Subcutaneous adipose tissue (tissue), 4 donors: ENCODE measurements at places on chromosomes 16 and 17. TPM values are rescaled to one million over a fixed set of nuclear protein-coding genes. Genes with fewer than 3 reads are reported as not detected.

CD300LG gene
- 29.5 TPM for total RNA-seq

SOX8 gene
- total RNA-seq = not detected

ELOB gene
- 283 TPM for total RNA-seq

KRTAP4-3 gene
- total RNA-seq = not detected

C16orf96 gene
- total RNA-seq = 1.1 TPM

PRDM7 gene
- not detected for total RNA-seq

SLC47A1 gene
- 1.3 TPM for total RNA-seq
